ENCODE measurements at places on chromosomes 2 and 18.

- DNase-seq: peak; percentile 12
Measured at GRCh38 chr2:24588294-24588693, 97.2 kb downstream of the NCOA1 start.

- DNase-seq: no peak
Measured at GRCh38 chr18:55302167-55302833, 285.7 kb downstream of the TCF4 start.

DNA sequence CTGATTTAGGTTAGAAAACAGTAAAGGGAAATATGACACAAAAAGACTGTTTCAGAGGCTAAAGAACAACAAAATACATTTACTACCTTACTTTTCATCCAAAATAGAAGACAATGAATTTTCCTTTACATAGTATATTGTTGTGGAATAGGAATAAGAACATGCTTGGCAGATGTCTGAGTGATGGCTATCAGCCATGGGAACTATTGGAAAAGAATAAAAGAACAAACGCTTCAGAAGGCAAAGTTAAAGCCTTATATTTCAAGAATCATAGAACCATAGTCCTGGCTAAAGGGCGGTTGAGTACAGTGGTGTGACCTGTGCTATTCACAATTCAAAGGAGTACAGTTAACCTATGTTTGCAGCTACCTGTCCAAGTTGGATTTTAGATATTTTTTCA is 73.9 kb upstream of the NRXN1 start:
- no peak for DNase-seq

- no peak for DNase-seq
Measured at GRCh38 chr2:226151157-226151556, 648.5 kb downstream of the IRS1 start.

- DNase-seq: no peak
Measured at GRCh38 chr2:148237911-148238310, 217.0 kb downstream of the MBD5 start.

DNA sequence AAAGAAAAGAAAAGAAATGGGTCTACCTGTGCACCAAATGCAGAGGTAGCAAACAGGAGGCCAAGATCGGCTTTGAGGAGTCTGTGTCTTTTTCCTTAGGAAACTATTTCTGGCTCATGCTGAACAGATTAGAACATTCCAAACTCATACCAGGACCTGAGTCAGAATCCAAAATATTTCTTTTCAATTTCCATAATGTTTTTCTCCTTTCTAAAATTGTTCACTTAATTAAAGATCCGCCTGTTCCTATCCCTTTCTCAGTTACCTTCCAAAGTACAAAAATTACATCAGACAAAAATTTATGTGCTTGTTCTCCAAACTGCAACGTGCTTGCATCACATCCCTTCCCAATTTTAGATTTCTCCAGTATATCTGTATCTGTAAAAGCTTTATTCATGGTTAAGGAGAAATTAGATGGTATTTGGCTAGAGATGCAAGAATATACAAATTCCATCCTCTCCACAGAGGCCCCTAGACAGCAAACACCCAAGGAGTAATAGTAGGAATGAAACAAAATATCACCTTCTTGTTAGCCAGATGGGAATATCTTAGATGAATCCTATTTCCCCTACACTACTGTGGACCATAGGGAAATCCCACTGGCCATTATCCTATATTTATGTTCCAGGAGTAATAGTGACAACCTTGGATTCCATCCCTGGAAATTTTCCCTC is 130.6 kb downstream of the LNPK start:
- no peak for DNase-seq

- DNase-seq: peak; percentile 20
Measured at GRCh38 chr2:86243950-86244733, 44.9 kb downstream of the MRPL35 start.

DNA sequence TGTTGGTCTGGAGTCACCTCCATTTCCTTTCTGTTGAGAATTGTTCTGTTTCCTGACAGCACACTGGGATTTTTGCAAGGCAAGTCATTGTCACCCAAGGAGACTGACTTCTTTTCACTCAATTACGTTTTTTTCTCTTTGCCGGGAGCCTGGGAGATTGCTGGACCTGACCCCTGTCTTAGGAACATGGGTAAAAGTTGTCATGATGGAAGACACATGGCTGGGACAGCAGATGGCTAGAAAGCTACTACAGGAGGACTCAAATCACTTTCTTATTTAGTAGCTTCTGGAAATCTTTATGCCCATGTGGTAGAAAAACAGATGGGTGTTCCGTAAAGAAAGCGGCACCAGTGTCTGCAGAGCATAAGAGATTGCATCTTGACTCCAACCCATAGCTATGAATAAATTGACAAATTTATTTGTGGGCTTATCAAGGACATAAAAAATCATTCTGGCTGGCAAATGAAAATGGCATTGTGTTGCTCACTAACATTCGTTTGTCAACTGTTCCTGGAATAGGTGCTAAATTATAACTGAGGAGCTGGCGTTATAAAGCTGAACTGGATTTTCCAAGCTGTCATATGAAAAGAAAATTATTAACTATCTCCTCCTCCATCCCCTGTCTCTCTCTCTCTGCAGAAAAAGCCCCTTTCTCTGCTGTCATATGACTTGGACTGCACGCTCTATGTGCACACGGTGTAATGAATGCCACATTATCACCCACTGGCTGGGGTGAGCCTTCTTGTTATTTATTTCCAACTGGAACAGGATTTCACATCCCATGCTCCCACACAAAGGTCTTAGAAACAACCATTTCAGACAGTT is 159.8 kb downstream of the SH3RF3 start:
- no peak for DNase-seq

GRCh38 chr2:162266460-162266760 is 23.2 kb upstream of the FAP start:
- DNase-seq: no peak

DNA sequence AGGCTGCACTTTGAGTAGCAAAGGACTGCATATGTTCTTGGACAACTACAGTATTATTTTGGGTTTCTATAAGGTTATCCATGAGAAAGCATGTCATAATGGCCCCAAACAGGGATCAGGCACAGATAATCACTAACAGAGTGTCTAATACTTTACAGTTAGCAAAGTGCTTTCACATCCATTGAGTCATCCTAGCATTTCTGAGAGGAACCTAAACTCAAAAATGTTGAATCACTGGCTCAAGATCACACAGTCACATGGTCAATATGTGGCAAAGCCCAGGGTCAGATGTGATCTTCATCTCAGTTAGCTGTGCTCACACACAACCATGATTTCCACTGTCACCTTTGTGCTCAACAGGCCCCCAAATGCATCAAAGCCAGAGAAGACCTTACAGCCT is 156.1 kb upstream of the VRK2 start:
- no peak for DNase-seq

DNA sequence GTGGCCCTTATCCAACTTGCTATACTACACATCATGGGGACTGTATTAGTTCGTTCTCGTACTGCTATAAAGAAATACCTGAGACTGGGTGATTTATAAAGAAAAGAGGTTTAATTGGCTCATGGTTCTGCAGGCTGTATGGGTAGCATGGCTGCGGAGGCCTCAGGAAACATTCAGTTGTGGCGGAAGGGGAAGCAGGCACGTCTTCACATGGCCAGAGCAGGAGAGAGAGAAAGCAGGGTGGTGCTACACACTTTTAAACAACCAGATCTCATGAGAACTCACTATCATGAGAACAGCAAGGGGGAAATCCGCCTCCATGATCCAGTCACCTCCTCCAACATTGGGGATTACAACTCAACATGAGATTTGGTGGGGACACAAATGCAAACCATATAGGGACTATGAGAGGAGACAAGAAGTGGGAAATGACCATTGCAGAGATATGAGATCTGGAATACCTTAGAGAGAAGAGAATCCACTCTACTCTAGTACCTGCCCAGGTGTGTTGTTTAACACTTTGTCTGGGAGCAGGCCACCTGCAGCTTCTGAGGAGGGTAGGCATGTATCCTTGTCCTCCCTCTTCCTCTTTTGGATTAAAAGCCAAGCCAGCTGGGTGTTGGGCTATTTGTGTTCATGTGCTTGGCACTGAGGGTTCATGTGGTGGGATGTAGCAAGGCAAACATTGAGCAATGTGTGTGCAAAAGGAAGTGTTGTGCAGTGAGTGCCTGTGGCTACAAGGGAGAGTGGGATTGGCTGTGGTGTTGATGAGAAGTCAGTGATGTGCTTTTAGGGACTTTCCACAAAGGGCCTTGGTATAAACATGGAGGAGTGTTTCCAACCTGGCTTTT is 22.8 kb downstream of the TTLL4 start:
- DNase-seq: peak; percentile 62

- DNase-seq: peak; percentile 93
Measured at GRCh38 chr2:217218269-217219163, 358.7 kb upstream of the TNP1 start.

DNA sequence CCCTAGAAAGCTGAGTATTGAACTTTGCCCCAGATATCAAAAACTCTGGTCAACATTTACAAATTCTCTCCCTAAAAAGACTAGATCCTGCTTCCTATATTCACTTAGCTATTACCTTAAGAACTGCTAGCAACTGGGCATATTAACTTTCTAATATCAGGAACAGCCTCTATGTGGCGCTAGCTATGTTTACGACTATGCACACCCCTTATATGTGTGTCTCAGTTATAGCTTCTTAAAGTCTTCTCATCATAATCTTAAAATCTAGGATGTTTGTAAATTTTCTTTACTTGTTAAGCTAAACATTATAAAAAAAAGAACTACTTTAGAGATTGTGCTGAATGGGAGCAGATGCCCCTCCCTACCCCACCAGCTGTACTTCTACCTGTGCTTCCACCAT is 1.7 kb upstream of the STAMBP start:
- DNase-seq: peak; percentile 80

- DNase-seq: no peak
Measured at GRCh38 chr18:69689121-69689759, 258.4 kb downstream of the CD226 start.

GRCh38 chr2:148305476-148305875 is 284.6 kb downstream of the MBD5 start:
- DNase-seq: no peak

GRCh38 chr2:38095996-38096861 is 20.3 kb upstream of the CYP1B1 start:
- no peak for DNase-seq

GRCh38 chr2:164675027-164675426 is 53.7 kb upstream of the GRB14 start:
- no peak for DNase-seq

- DNase-seq: no peak
Measured at GRCh38 chr2:136204971-136205370, 87.0 kb upstream of the CXCR4 start.

DNA sequence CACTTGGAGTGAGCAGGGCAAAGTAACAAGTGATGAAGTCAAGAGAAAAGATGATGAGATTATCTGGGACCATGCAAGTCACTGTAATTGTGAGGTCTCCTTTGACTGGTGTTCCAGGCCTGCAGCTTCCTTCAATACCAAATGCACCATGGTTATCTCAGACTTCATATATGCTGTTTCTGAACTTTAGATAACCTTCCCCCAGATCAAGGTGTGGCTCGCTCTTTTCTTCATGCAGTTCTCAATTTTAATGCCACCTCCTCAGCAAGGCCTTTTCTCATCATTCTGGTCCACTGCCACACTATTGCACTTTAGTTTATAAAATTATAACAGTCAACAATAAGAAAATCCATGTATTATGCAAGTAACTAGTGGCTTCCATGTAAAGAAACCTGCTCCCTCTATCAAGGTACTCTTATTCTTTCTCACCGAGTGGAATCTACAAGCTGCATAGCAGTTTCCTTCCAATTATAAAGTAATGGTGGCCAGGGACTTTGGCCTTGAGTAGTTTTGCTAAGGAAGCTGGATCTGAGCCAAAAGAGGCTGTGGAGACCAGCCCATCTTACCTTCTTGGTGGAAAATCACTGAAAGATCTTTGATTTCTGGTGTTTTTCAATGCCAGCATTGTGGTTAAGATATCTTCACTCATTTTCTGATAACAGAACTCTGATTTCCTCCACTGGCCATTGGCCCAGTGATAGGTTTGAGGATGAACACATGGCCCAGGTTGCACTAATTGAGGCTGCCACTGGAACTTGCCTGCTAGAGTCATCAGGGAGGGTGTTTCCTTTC is 113.6 kb downstream of the KCNE4 start:
- peak; percentile 1 for DNase-seq

GRCh38 chr2:145910416-145910815 is 1390.5 kb upstream of the ZEB2 start:
- no peak for DNase-seq

- no peak for DNase-seq
Measured at GRCh38 chr2:235598532-235599531, 105.0 kb downstream of the AGAP1 start.

DNA sequence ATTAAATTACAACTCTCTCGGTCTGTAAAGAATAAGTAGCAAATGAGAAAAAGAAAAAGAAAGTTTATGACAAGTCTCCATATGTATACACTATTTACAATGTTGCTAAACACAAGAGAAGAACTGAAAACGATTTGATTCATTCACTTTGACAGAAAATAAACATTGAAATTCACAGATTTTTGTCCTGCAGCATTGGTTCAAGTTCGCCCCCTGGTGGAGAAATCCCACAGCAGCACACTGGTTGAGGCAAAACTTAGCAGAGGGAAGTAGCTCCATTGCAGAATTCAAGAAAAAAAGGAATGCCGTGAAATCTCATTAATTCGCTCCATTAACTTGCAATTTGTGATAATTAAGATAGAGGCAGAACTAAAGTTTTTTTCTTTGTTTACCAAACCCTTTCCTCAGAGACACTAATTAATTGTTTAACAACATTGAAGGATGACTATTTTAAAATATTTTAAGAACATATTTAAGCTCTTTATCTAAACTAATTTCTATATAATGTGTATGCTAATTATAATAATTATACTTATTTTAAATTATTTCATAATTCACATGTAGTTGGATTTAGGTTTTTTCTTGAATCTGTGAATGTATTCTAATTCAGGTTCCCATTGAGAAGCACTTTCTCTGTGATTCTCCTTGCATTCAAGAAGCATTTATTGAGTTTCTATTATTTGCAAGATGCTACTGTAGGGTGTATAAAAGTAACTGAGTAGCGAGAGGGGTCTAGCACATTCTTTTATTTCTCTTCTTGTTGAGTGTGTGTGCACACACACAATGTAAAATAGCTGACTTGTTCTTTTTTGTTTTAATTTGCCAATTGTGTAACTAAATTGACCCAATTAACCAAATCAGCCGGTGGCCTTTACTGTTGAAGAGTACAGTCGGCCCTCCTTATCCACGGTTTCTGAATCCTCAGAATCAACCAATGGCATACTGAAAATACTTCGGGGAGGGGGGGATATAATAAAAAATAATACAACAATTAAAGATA is 74.1 kb downstream of the COL4A3 start:
- DNase-seq: peak; percentile 75

DNA sequence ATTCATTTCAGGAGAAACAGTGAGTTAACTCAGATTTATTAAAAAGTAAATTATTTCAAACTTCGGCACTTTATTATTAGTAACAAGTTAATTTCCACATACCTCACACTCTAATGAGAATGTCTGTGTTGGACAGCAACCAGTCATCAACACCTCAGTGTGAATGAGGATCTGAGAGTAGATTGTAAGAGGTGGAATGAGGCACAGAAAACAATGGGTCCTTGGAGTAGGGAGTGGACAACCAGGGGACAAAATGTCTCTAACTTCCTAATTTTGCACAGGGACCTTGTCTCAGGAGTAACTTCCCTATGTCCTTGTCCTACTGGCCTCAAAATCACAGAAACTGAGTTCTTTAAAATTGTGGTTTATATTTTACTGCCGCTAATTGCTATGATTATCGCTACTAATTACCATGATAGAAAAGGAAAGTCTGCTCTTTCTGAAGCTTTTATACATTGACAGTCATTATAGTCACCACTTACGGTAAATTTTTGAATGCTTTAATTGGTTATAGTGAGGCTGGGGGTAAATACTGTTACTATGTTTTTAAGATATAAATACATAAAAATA is 82.2 kb upstream of the LRPPRC start:
- DNase-seq: no peak

- peak; percentile 69 for DNase-seq
Measured at GRCh38 chr2:105329561-105330495, at the start of gene TGFBRAP1. Gene TGFBRAP1, minus strand, starts transcription at chr2:105329735. Its CDS starts 21,434 bp downstream, at chr2:105308301.
